ENCODE measurements at places on chromosomes 1 and 21. TPM values are rescaled to one million over a fixed set of nuclear protein-coding genes. Genes with fewer than 3 reads are reported as not detected.

Gene IL24
- total RNA-seq, result 3.9 TPM

Gene OR6N1
- not detected for total RNA-seq

Gene DEDD
- 51.3 TPM for total RNA-seq

Gene ARHGEF16
- not detected for total RNA-seq

Gene ARHGEF11
- total RNA-seq, result 4.0 TPM

Gene TDRKH
- total RNA-seq, result 26.3 TPM

Gene DNAI4
- 1.8 TPM for total RNA-seq

DNA sequence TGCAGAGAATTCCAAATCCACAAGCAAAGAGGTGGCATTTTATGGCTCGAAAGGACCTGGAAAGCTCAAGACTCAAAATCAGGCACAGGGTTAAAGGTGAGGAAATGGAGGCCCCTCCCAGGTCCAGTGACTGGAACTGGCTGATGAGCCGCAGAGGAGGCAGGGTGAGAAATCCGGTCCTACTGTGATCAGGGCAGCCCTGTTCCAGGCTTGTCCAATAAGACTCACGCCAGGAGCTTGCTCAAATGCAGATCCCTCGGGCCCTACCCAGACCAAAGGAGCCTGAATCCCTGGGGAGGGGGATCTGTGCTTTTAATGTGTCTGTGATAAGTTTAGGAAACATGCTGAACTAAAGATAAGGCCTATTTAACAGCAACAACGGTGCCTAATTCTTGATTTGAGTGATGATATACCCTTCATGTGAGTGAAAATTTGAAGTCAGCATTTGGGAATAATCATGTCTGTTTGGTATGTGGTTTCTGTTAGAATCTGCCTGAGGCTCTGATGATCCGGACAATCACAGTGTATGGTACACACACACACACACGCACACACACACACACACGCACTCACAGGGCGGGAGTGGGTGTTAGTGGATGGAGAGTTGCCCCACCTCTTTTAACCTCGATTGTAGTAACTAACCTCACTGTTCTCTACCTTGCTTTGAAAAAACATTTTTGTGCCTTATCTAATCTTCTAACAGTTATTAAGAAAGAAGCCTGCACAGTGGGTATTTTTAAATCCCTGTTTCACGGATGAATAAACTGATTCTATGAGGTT is 54.1 kb upstream of the LYST start:
- H3K36me3 ChIP-seq, result no peaks in the 10 kb centered on the region
- H3K4me3 ChIP-seq, result no peak overlapping the region
- no peak for DNase-seq
- H3K27me3 ChIP-seq, result no peaks in the 10 kb centered on the region
- peaks cover 63% of the 10 kb centered on the region for H3K4me1 ChIP-seq
- no peak overlapping the region for H3K27ac ChIP-seq

DNA sequence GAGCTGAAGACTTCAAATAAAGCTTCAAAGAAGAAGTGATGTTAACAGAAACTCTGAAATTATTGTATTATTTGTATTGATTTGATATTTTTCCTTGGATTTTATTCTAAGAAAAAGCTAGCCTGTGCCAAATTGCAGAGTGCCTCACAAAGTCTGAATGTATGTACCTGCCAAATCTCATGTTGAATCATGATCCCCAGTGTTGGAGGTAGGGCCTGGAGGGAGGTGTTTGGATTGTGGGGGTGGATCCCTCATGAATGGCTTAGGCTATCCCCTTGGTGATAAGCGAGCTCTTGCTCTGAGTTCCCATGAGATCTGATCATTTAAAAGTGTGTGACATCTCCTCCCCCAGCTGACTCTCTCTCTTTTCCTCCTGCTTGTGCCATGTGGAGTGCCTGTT is 43.6 kb downstream of the ACKR1 start:
- no peaks in the 10 kb centered on the region for H3K36me3 ChIP-seq
- DNase-seq, result no peak
- no peaks in the 10 kb centered on the region for H3K4me1 ChIP-seq
- no peak overlapping the region for H3K4me3 ChIP-seq
- H3K27me3 ChIP-seq, result peaks cover 38% of the 10 kb centered on the region

DNA sequence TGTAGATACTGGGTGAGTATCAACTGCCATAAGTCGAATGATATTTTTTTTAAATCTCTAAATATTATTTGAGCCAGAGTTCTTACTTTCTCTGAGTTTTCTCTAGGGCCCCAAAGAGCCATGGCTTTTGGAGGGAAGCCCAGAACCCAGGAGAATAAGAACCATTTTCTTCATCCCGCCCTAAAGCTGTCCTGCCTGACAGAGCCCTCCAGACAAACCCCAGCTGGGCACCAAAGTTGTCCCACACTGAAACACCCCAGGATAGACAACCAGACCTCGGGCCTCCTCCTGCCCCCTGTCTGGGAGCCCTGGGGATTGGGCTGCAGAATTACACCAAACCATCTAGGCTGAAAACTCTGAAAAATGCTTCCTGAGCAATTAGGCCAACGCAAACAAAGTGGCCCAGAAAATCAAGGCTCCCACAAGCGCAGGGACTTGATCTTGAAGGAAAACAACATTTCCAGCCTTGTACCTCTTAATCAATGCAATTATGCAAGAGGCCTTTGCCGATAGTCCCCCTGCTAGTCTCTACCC is 113.1 kb downstream of the RRAGC start:
- H3K4me3 ChIP-seq, result peak overlapping the region; percentile 52
- peaks cover 15% of the 10 kb centered on the region for H3K27me3 ChIP-seq
- no peak overlapping the region for H3K27ac ChIP-seq
- DNase-seq, result no peak

DNA sequence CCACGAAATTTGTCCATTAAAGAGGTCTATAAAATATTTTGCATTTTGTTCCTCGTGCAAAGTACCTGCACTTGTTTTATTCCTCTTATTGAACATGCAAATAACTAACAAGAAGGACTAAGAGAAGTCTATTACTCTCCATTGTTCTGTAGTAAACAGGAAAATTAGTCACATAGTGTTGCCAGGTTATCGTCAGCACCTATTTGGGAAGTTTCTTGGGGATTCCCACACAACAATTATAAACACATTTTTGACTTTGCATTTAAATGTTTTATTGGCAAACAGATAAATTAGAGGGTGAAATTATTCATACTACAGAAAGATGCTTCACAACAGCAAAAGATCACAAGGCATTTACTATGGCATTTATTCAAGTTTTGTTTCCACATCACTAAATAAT is 174.5 kb downstream of the ZC3H11B start:
- H3K27ac ChIP-seq, result no peak overlapping the region
- peaks cover 12% of the 10 kb centered on the region for H3K27me3 ChIP-seq
- H3K4me1 ChIP-seq, result no peaks in the 10 kb centered on the region
- peak overlapping the region; percentile 19 for H3K4me3 ChIP-seq
- DNase-seq, result no peak

- no peak overlapping the region for H3K4me3 ChIP-seq
- no peaks in the 10 kb centered on the region for H3K27me3 ChIP-seq
- DNase-seq, result no peak
- H3K27ac ChIP-seq, result no peak overlapping the region
- H3K4me1 ChIP-seq, result peaks cover 63% of the 10 kb centered on the region
Measured at GRCh38 chr1:12433323-12434053, 184.5 kb downstream of the DHRS3 start.

- no peaks in the 10 kb centered on the region for H3K36me3 ChIP-seq
- no peak for DNase-seq
- H3K4me3 ChIP-seq, result no peak overlapping the region
Measured at GRCh38 chr1:223210788-223211120, 67.7 kb upstream of the TLR5 start.

DNA sequence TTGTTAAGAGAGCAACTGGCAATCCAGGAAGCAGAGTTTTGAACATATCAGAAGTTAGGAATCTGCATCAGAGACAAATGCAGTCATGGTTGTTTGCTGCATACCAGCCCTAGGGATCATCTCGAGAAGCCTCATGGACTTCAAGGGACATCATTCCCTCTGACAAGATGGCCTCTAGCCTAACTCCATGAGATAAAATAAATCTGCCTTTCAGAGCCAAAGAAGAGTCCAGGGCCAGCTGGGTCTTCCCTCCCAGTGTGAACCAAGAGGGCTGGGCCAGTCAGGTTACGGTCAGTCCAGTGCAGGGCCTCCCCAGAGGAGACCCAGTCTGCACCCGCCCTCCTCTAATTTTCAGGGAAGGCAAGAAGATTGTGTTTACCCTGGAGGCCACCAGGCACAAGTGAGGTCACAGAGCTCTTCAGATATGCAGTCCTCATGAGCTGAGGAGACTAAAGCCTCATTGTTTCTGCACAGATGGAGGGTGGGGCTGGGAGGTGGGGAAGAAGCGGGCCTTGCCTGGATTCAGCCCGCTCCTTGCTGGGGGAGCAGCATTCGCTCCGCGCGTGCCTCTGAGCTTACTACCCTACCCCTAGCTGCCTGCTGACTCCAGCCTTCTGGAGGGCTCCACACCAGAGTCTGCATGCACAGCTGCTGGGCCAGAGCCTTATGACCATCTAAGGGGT is 52.8 kb downstream of the CAPN2 start:
- H3K27ac ChIP-seq, result no peak overlapping the region
- no peaks in the 10 kb centered on the region for H3K27me3 ChIP-seq
- no peak overlapping the region for H3K4me3 ChIP-seq

- peaks cover 27% of the 10 kb centered on the region for H3K4me1 ChIP-seq
- no peak overlapping the region for H3K4me3 ChIP-seq
- H3K27me3 ChIP-seq, result no peaks in the 10 kb centered on the region
Measured at GRCh38 chr1:91830242-91831131, 55.5 kb downstream of the TGFBR3 start.

DNA sequence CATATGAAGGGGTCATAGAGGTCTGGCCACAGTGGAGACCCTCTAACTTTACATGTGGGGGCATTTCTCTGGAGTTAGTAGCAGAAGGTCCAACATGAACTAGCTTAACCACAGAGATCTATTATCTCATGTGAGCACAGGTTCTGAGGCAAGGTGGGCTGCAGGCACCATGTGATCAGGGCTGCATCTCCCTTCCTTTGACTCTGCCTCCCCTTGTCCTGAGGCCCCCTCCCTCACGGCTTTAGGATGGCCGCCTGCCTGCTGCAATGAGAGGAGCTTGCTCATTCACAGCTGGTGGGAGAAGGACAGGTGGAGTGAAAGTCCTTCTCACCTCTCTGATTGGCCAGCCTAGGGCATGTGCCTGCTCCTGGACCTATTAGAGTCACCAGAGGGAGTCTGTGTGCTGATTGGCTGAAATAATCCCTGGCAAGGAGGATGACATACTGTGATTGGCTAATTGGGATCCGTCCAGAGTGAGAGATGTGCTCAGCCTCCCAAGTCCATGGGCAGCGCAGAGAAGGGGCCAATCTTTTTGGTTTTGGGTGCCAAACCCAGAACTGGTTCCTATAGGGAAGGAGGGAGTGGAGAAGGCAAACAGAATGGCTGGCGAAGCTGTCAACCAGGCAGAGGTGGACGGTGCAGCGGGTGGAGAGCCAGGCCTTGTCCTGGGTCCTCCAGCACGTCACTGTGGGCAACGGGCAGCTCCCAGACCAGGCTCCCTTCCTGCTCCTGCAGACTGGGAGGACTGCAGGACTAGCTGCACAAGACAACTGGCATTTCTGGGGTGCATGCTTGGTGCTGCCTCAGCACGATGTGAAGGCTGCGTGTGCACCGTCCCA is 39.4 kb upstream of the C1orf174 start:
- no peaks in the 10 kb centered on the region for H3K4me1 ChIP-seq
- DNase-seq, result no peak
- H3K4me3 ChIP-seq, result no peak overlapping the region
- no peaks in the 10 kb centered on the region for H3K36me3 ChIP-seq
- peaks cover 18% of the 10 kb centered on the region for H3K27me3 ChIP-seq

- H3K4me1 ChIP-seq, result peaks cover 35% of the 10 kb centered on the region
- H3K36me3 ChIP-seq, result peaks cover 5% of the 10 kb centered on the region
- DNase-seq, result no peak
- no peak overlapping the region for H3K4me3 ChIP-seq
- no peaks in the 10 kb centered on the region for H3K27me3 ChIP-seq
Measured at GRCh38 chr1:205179842-205180241, 31.7 kb downstream of the DSTYK start.

- H3K36me3 ChIP-seq, result no peaks in the 10 kb centered on the region
- no peaks in the 10 kb centered on the region for H3K4me1 ChIP-seq
- H3K27me3 ChIP-seq, result no peaks in the 10 kb centered on the region
- no peak overlapping the region for H3K4me3 ChIP-seq
Measured at GRCh38 chr1:222284466-222284865, 263.4 kb downstream of the HHIPL2 start.

DNA sequence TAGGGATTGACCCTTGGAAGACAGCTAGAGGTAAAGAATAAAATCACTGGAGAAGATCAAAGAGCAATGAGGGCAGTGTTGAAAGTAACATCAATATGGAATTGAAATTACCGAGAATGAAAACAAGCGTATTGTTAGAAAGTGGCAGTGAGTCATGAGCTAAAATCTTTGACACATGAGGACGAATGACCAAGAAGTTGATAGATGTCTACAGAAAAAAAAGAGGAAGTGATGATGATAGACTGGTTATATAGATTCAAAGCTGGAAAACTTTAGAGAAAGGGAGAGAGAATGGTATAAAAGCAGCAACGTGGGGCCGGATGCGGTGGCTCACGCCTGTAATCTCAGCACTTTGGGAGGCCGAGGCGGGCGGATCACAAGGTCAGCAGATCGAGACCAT is 12.5 kb upstream of the DNM3 start:
- no peak overlapping the region for H3K27ac ChIP-seq
- no peaks in the 10 kb centered on the region for H3K27me3 ChIP-seq

DNA sequence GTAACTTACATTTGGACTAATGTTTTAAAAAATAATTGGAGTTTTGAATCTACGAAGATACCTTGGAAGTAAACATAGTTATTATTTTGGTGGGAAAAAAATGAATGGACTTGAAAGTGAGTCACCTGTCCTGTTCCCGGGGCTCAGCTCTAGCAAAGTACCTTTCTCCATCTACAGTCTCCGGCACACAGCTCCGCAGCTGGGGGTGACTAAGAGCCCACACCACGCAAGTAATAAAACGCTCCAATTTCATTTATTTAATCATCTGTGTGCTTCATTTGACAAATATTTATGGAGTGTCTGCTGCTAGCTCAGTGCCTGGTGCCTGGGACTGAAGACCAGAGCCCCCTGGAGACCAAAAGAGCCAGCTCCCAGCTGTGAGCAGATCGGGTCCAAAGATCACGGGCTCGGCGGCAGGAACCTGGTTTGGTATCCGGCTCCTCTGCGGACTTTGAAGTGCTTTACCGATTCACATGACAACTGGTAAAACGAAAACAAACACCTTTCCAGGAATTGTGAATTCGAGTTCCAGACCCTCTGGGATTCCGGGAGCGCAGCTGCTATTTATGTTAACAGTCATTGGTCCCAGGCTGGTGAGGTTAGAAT is 1.7 kb upstream of the RIPK4 start:
- peaks cover 3% of the 10 kb centered on the region for H3K36me3 ChIP-seq
- H3K4me3 ChIP-seq, result peak overlapping the region; percentile 88
- H3K27me3 ChIP-seq, result peaks cover 63% of the 10 kb centered on the region

GRCh38 chr1:115676498-115677181 is 34.9 kb downstream of the VANGL1 start:
- no peaks in the 10 kb centered on the region for H3K27me3 ChIP-seq
- no peak overlapping the region for H3K4me3 ChIP-seq
- H3K27ac ChIP-seq, result no peak overlapping the region
- no peaks in the 10 kb centered on the region for H3K36me3 ChIP-seq

GRCh38 chr1:45787905-45788304 is 15.5 kb upstream of the MAST2 start:
- DNase-seq, result no peak
- H3K4me3 ChIP-seq, result no peak overlapping the region
- no peak overlapping the region for H3K27ac ChIP-seq
